ENCODE measurements at places on chromosomes 2 and 18.

DNA sequence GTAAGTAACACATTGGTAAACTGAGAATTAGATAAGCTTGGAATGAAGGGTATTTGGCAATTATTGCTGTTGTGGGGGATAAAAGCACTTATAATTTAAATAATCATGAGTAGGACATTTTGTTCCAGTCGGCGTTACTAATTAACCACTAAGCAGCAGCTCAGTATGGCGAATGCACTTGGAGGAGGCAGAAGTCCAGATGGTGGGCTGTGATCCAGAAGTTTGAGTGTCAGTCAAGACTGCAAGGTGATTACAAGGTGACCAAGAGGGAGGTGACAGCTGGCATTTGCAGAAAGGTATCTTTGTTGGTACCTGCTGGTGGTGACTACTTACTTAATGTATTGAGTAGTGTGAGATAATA lies 643.6 kb upstream of the FAM98A start:
- ATAC-seq = no peak

DNA sequence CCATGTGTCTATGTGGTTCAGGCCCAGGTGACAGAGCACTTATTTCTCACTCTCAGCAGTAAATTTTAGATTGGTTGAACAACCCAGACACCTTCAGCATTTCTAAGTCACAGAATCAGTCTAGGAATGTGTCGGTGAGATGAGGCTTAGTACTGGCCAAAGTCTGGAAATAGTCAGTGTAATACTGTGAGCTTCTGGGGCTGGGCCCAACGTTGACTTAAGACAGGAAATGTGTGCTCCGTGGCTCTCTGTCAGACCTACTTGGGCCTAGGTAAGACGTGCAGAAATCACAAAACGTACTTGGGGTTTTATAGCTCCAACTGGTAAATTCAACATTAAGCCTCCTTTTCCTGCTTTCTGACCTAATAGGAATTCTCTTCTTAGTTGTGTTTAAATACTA lies 160.3 kb upstream of the COL3A1 start:
- no peak for ATAC-seq

- no peak for ATAC-seq
These were observed 234.2 kb downstream of the CDH2 start for GRCh38 chr18:27942706-27943105.

- no peak for ATAC-seq
These were observed 27.9 kb downstream of the ACVR1 start for GRCh38 chr2:157848213-157848612.

GRCh38 chr2:31070339-31071125 lies 67.7 kb downstream of the GALNT14 start:
- ATAC-seq = no peak

- ATAC-seq = peak; percentile 21
These were observed 24.9 kb upstream of the CD8A start for GRCh38 chr2:86815611-86816010.

- ATAC-seq = no peak
These were observed 40.9 kb upstream of the C1D start for GRCh38 chr2:68103709-68104055.

DNA sequence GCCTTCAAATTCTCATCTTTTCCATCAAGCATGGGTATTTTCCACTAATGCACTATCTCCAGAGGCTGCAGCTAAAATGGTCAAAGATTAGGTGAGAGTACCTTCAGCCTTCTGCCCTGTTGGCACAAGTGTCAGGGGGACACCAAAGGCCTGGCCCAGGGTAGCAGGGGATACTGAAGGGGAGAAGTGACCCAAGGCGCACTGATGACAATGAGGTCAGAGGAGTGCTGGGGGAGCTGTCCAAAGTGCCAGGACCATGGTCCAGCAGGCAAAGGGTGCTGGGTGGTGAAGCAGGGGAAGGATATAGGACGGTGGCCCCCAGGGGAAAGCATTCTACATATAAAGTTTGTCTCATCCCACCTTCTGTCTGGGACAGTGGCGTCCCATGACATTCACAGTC lies 303.4 kb downstream of the SMAD2 start:
- no peak for ATAC-seq

GRCh38 chr2:121558329-121558728 lies 27.6 kb downstream of the RNU4ATAC start:
- ATAC-seq = no peak

DNA sequence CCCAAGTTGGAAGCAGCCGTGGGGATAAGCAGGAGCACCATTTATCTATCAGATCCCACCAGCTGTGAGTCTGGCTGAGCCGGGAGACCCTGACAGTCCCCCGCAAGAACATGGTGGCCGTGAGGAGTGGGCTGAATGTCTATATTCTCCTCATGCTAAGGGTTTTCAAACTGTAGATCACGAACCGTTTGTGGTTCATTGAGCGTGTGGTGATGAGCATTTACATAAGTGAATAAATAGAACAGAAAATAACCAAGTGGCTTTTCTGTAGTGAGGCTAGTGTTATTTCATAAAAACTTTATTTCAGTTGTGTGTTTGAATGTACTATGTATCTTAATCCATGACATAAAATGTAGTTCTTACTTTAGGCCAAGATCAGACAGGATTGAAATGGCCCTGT lies 190.2 kb upstream of the APCDD1 start:
- no peak for ATAC-seq

GRCh38 chr2:11871421-11871820 lies 125.0 kb downstream of the LPIN1 start:
- no peak for ATAC-seq

- ATAC-seq = no peak
These were observed 1014.3 kb downstream of the CBLN2 start for GRCh38 chr18:71529703-71530303.

DNA sequence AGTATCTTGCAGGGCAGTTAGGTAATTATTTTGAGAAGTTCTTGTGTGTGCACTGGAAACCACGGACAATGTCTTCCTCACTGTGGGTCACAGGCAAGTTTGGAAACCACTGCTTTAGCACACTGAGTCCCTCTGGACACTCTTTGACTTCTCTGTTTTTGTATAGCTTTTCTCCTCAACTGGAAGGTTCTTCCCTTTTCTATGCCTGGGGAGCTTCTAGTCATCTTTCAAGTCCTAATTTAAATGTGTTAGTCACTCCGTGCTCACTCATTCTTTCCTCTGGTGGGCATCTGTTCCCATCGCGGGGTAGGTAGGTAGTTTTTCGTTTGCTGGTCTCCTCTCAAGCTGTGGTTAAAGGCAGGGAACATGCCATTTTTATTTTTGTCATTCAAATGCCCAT lies 32.1 kb downstream of the E2F6 start:
- ATAC-seq = no peak

- no peak for ATAC-seq
These were observed 228.7 kb downstream of the HAUS1 start for GRCh38 chr18:46332921-46333341.

GRCh38 chr18:24930971-24931370 lies 421.0 kb downstream of the ZNF521 start:
- no peak for ATAC-seq

GRCh38 chr2:134973241-134974138 lies 54.9 kb downstream of the CCNT2 start:
- ATAC-seq = peak; percentile 70

GRCh38 chr2:43212931-43213330 lies 13.5 kb downstream of the ZFP36L2 start:
- no peak for ATAC-seq

DNA sequence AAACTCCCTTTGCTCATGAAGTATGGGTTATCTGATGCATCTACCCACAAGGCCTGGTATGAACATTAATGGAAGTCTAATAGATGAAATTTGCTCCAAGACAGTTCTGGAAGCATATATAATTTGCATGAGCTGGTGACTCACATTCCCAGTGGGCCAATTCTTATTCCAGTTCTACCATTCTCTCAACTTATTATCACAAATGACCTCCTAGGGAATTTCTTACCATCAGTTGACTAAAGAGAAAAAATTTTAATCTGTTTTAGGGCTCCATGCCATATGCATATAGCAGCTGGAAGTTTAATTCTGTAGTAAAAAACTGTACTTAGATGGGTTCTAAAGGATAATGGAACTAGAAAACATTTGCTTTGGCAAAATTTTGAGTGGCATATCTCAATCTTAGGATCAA lies 165.2 kb upstream of the COL3A1 start:
- ATAC-seq = no peak

GRCh38 chr2:202605174-202605573 lies 29.6 kb upstream of the FAM117B start:
- ATAC-seq = peak; percentile 30

DNA sequence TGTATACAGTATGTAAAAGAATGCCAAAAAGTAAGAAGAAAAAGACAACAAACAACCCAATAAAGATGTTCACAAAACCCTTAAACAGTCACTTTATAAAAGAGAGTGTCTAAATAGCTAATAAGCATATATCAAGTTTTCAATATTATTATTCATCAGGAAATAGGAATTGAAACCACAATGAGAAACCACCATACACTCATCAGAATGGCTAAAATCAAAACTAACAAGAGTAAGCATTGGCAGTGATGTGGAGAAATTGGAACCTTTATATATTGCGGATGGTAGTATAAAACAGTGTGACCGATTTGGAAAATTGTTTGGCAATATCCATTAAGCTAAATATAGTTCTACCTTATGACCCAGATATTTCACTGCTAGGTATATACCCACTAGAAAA lies 20.5 kb upstream of the TGFA start:
- peak; percentile 28 for ATAC-seq

GRCh38 chr2:152529420-152530115 lies 187.7 kb downstream of the PRPF40A start:
- ATAC-seq = no peak

DNA sequence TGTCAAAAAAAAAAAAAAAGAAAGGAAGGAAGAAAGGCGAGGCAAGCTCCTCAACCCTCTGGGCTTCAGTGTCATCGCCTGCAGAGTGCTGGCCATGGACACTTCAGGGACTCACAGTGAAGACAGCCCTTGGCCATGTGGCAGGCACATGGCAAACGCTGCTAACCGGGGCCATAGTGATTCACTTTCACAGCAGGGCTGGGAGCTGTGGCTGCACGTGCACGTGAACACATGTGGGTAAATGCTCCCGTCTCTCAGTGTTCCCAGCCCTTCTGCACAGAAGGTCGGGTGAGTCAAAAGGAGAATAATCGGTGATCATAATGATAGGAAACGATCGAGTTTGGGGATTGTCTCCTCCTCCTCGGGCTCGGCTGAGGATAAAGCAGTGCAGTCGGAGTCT lies 46.1 kb upstream of the UBE2F start:
- ATAC-seq = peak; percentile 13

DNA sequence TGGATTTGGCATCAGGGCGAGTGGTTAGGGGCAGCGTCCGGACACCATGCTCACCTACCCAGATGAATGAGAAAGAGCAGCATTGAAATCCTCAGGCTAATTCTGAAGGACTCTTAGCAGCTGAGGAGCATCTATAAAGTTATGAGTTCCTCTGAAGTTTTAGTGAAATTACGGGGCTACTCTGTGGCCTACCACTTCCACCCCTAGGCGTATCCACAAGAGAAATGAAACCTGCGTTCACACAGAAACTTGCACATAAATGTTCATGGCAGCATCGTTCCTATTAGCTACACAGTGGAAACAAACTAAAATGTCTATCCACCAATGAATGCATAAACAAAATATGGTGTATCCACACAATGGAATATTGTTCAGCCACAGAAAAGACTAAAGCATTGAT lies 98.0 kb downstream of the GBX2 start:
- ATAC-seq = no peak

DNA sequence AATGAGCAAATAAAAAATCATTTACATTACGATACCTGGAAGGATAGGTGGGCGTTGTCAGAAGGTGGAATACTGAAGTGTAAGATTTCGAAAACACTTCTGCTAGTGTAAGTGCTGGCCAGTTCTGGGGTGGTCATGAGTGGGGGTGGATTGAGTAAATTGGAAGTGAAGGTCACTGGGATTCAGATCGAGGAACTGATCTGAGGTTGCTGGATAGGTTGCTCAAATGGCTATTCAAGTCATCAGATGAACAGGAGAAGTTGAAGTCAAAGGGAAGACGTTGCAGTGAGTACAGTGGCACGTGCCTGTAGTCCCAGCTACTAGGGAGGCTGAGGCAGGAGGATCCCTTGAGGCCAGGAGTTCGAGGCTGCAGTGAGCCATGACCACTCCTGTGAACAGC lies 95.7 kb downstream of the MALT1 start:
- ATAC-seq = no peak

GRCh38 chr2:177547122-177547521 lies 154.5 kb downstream of the AGPS start:
- ATAC-seq = peak; percentile 90

DNA sequence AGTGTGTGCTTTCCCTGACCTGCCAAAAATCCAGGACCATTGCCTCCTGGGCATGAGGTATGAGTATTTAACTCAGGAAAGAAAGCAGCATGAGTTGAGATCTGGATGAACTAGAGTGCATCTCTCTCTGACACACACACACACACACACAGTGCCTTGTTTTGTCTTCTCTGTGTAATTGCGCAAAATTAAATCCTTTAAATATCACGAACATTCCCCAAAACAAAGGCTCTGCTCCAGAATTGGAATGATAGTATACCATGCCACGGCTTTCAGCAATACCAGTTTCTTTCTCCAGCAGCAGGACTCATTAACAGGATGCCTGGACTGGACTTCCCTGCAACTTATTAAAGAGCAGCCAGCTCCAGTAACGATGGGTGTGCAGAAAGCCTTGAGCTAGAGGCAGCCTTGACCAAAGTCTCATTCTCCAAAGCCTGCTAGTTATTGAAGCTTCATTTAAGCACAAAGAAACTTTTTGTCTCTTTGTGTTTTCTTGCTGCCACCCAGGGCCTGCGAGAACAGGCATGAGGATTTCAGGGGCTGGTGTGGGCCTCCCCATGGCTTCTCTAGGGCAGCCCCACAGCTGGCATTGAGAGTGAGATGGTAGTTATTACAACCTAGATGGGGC lies 101.7 kb downstream of the NRP2 start:
- no peak for ATAC-seq
